Tibial artery (tissue), 4 donors: ENCODE measurements at places on chromosomes 4 and X.

DNA sequence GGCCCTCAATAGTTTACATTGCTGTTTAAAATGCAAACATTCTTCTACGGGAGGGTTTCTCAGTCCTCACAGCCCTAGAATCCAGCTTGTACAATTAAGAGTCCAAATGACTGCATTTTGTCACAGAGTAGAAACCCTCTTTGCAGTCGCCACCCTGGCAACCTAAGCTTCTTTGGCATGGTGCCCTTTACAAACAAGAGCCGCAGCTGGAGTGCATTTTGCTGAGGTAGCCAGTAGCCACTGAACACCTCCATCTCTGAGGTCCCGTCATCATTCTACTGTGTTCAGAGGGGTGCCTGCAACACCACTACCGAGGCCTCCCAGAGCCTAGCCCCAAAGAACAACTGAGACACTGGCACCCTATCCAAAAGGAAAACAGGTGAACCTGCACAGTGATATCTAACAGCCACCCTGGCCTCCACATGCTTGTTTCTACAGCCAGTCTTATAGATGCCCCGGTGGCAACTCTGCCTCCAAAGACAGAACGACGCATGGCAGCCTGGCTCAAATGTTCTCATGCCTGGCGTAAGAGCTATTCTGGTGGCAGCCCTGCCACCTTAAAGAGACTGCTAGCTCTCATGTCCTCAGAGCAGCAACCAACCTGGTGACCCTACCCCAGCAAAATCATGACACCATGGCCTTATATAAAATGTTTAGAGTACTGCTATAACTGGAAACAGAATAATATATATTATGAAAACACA lies 801.9 kb downstream of the TECRL start:
- no peaks in the 10 kb centered on the region for H3K27me3 ChIP-seq
- H3K4me1 ChIP-seq = no peaks in the 10 kb centered on the region
- H3K27ac ChIP-seq = no peak overlapping the region
- no peak overlapping the region for H3K4me3 ChIP-seq
- DNase-seq = no peak
- no peaks in the 10 kb centered on the region for H3K36me3 ChIP-seq

- DNase-seq = no peak
- no peaks in the 10 kb centered on the region for H3K36me3 ChIP-seq
- H3K4me3 ChIP-seq = no peak overlapping the region
- no peaks in the 10 kb centered on the region for H3K27me3 ChIP-seq
Observed at GRCh38 chr4:15756361-15756861, 21.7 kb upstream of the CD38 start.

GRCh38 chr4:22334155-22334554 lies 181.7 kb downstream of the ADGRA3 start:
- H3K36me3 ChIP-seq = no peaks in the 10 kb centered on the region
- H3K27ac ChIP-seq = no peak overlapping the region
- no peak for DNase-seq
- no peaks in the 10 kb centered on the region for H3K27me3 ChIP-seq

GRCh38 chr4:70463335-70463734 lies 8.7 kb upstream of the MUC7 start:
- H3K27ac ChIP-seq = no peak overlapping the region
- no peaks in the 10 kb centered on the region for H3K36me3 ChIP-seq

GRCh38 chr4:24507439-24507838 lies 76.9 kb downstream of the DHX15 start:
- no peaks in the 10 kb centered on the region for H3K36me3 ChIP-seq
- H3K4me3 ChIP-seq = no peak overlapping the region
- H3K27ac ChIP-seq = no peak overlapping the region
- no peak for DNase-seq
- H3K4me1 ChIP-seq = no peaks in the 10 kb centered on the region
- H3K27me3 ChIP-seq = no peaks in the 10 kb centered on the region
